Endothelial cell (in vitro differentiated cells): ENCODE measurements at places on chromosomes 6 and 20. TPM values are rescaled to one million over a fixed set of nuclear protein-coding genes. Genes with fewer than 3 reads are reported as not detected.

HAO1 gene
- not detected for total RNA-seq

DZANK1 gene
- 4.2 TPM for total RNA-seq

ULBP1 gene
- total RNA-seq, result 24.8 TPM

HLA-DRB5 gene
- total RNA-seq, result 0.82 TPM

DNA sequence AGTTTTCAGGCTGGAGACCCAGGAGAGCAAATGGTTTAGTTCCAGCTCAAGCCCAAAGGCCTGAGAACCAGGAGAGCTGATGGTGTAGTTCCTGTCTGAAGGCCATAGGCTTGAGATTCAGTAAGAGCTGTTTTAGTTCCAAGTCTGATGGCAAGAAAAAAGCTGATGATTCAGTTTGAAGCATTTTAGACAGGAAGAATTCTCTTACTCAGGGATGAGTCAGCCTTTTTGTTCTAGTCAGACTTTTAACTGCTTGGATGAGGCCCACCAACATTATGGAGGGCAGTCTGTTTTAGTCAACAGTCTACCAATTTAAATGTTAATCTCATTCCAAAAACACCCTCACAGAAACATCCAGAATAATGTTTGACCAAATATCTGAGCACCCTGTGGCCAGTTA is 2.5 kb downstream of the ZSCAN26 start:
- DNase-seq, result no peak

DNA sequence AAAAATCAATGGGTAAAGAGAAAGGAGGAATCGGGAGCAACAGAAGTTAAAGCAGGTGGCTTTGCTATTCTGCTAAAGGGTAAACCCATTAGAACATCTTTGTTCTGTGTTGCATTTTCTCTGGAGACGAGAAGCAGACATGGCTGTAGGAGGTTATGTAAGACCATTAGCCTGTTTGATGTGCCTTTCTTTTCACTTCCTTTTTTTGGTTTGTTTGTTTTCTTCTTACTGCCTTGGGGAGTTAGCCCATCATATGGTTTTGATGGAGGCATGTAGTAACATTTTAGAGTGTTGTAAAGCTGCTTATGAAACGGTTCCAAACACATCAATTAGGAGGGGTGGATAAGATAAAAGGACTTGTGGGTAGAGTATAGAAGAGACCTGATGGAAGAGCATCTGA is 131.0 kb downstream of the DOK5 start:
- DNase-seq, result no peak

GRCh38 chr6:98967616-98968015 is 19.9 kb upstream of the FBXL4 start:
- no peak for DNase-seq

- no peak for DNase-seq
Measured at GRCh38 chr6:45572833-45573232, 195.1 kb upstream of the SUPT3H start.

- DNase-seq, result no peak
Measured at GRCh38 chr6:43468748-43469681, 8.4 kb upstream of the TJAP1 start.

DNA sequence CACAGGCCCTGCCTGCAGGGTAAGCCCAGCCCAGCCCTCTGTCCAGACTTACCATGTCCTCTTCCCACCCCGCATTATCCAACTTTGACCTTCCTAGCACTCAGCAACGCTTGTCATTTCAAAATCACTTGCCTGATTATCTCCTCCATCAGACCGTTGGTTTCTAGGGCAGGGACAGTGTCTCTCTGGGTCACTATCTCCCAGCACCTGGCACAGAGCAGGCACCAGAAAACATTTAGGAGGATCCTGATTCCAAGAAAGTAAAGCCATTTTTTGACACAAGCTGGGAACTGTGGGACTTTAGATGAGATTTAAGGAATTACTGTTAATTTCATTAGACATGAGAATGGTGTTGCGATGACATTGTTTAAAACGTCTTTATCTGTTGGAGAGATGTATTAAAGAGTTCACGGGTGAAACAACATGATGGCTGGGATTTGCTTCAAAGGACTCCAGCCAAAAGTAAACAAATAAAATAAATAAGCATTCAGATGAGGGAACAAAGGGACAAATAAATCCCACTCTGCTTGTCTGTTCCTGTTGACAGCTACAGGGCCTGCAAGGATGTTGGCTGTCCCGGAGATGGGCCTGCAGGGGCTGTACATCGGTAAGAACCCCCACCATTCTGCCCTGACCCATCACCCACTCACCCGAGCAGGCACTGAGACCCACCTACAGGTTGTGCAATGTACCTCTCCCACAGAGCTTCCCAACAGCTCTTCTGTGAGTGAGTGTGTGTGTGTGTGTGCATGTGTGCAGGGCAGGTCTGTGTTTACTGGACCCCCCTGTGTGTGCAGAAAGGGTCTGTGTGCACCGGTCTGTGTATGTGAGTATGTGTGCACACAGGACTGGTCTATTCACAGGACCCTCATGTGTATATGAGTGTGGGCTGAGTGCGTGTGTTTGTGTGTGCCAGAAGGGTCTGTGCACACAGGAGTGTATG is 5.9 kb downstream of the HSPA12B start:
- DNase-seq, result no peak

DNA sequence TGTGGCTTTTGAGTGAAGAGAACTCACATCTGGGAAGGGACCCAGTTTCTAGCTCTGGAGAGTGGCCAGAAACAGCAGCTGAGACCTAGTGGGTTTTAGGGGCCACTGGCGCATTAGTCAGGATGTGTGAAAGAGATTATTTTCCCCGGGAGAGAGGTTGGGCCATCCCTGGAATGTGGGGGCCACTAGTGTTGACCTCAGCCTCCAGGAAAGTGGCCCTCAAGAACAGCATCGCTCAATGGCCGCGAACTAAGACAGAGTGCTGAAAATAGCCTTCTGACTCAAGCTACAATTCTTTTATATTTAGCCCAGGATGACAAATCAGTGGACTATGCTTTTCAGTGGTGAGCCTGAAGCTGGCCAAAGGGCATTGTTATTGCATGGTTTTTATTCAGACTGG is 210.4 kb upstream of the RNF24 start:
- DNase-seq, result no peak

GRCh38 chr6:24768361-24768760 is 6.4 kb upstream of the GMNN start:
- no peak for DNase-seq

DNA sequence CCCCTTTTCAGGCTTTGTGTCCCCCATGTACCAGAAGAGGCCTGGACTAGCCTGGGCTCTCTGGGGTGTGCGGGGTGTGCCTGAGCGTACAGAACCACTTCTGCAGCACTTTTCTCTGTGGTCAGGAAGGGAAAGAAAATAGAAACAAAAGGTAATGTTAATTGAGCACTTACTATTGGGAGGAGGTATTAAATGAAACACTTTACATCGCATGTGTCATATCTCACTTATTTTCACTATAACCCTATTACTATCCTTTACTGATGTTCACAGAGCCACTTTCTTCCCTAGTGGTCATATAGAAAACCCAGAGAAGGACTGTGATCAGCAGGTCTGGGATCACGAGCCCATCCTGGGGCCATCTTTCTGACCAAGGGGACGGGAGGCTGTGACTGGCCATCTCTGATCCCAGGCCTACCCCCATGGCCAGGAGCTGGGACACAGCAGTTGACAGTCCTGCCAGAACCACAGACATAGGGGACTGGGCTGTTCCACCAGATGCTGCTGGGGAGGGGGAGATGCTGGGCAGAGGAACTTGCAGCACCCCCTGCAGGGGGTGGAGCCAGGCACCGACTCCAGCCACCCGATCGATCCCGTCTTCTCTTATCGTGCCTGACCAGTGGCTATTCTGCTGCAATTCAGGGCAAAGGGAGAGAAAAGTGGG is 107.6 kb downstream of the VEGFA start:
- no peak for DNase-seq

- DNase-seq, result no peak
Measured at GRCh38 chr6:99393366-99393697, 663 bp downstream of the COQ3 start.

GRCh38 chr6:109348226-109348625 is 34.0 kb downstream of the CD164 start:
- DNase-seq, result no peak

DNA sequence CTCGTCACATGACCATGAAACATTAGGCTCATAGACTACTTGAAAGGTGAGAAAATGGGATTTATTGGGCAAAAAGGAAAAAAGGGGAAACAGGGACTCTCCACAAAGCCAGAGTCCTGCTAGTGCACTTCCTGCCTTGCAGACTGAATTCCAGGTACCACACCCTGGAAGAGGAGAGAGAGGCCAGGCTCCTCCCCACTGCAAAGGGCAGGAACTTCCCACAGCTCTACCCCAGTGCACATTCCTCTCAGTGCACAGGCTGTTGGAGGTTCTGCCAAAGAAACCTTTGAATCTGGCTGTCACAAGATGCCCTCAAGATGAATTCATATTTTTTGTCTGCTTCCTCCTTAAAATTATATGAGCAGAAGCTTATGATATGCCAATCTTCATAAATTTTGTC is 920.4 kb upstream of the GJE1 start:
- DNase-seq, result no peak
